ENCODE measurements at places on chromosomes 2 and 18.

GRCh38 chr2:240166191-240166590 is 25.7 kb upstream of the OTOS start:
- DNase-seq, result no peak

DNA sequence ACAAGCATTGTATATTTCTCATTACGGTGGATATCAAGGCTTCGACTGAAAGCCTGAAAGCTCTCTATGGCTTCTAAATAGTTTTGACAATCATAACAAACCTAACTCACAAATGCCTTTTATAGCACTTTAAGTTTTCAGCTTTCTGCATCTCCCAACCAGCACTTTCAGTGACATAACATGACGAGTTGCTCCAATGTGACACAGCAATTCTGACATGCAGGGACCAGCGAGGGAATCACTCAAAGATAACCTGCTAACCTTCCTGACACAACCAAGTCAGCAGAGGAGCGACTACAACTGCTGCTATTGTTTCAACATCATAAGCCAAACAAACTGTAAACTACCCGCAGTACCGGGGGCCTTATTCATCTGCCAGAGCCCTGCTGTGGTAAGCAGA is 95.7 kb upstream of the CDH20 start:
- no peak for DNase-seq

- DNase-seq, result no peak
Observed at GRCh38 chr2:168256448-168256847, 9.1 kb upstream of the STK39 start.

GRCh38 chr2:164388511-164388910 is 232.8 kb downstream of the GRB14 start:
- no peak for DNase-seq

DNA sequence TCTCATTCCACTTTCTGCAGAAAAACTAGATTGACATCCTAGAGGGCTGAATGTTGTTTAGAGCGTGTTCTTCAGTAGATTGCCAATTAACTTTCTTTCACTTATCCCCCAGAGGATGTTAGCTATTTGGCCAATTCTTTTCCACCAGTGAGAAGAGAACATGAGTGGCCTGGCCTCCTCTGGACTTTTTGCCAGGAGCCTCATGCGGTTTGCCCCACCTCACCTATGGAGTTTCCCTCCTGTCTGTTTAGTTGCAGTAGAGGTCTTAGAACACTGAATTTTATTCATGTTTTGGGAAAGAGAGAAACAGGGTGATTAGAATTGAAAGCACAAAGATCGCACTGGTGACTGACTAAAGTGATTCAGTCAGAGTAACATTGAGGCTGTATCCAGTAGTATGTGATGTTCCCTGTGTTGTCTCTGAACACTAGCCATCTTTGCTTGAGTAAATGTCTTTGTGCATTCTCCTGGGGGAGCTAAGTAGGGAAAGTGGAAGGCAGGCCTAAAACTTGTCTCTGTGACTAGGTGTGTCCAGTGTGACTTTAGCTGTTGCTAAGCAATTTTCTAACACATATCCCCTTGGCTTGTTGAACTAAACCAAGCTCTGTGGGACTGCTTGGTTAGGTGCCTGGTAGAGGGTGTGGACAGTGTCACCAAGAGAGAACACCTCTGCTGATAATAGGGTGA is 34.0 kb downstream of the UGP2 start:
- no peak for DNase-seq

DNA sequence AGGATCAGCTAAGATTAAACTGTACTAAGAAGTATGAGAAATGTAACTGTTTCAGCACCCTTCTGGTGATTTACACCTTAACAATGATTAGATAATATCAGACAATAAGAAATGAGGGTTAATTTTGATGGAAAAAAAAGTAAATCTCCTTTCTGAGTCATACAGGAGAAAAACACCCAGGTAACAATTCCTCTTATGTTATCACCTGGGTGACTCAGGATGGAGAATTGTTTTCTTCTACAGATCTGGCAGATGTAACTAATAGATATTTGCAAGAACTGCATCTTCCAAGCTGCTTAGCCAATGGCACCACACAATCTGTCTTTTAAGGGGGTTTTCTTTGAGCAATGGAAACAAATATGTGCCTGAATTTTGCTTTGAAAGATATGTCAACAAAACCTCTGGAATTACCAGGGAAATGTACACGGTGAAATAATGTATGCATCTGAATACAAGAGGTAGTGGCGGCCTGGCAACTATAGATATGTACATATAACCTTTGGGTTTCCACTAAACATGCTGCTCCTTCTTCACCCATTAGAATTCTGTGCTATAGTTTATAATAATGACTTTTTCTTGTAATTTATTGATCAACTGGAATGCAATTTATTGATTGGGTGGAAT is 407.9 kb downstream of the CPS1 start:
- DNase-seq, result no peak

DNA sequence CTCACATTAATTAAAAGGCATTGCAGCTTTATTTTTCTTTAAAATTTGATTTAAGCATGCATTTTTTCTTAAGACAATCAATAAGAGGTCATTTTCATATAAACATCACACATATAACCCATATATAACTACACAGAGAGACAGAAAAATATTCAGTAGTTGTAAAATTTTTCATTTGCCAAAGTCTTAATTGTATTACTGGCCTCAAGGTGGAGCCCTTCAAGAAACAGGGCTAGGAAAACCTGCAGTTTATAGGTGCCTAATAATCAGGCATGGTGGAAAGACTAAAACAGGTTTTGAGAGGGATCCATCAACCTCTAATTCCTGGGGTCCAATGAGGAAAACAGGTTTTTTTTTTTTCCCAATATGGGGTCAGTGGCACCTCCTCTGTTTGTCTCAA is 71.3 kb upstream of the ZNF804A start:
- DNase-seq, result no peak

DNA sequence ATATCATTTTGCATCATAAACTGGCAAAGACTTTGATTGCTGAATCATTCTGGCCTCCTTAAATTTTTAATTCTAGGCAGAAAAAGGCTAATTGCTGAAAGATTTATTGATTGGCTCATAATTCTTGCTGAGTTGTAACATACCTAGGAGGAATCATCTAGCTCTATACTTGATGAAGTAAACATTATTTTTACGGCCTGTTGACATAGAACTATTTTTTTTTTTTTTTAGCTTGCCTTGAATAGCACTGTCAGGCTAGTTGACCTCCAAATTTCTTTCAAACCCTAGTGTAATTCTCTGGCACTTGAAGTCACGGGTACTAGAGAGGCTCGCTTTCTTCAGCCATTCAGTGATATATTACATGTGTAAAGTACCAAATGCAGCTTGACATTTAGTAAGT is 2.8 kb downstream of the SERPINB12 start:
- no peak for DNase-seq

DNA sequence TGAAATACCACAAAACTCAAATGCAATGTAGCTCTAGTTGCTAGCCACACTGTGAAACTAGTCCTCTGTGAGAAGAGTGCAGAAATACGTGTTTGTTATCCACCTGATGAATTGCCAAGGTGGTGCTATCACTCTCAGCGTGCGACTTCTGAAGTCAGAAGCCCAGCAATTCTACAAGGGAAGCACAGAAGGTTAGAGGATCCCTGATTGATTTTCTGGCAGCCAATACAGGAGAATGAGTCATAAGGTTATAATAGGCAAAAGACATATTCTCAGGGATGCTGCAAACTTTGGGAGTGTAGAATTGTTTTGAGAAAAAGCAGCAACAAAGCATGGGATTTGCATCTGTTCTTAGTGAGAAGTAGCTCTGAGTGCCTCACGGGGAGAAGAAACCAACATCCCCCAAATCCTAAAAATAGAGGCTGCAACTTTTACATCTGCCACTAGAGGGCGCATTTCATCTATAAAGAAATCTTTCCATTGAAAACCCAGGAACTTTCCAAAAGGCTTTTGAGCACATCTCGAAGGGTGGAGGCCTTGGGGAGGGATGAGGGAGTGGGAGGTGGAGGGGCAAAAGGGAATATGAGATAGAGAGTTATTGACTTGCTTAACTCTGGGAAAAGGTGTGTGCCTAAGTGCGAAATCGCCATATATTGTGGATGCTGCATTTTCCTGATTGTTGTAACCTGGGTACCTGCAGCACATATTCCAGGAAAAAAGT is 78.0 kb downstream of the TMEM182 start:
- DNase-seq, result peak; percentile 64

- DNase-seq, result no peak
Observed at GRCh38 chr2:19860022-19860421, 41.8 kb downstream of the TTC32 start.

- no peak for DNase-seq
Observed at GRCh38 chr18:59484131-59484530, 125.1 kb upstream of the LMAN1 start.

All from kidney (tissue), 22 donors.